ENCODE measurements at places on chromosomes 7 and 10.

DNA sequence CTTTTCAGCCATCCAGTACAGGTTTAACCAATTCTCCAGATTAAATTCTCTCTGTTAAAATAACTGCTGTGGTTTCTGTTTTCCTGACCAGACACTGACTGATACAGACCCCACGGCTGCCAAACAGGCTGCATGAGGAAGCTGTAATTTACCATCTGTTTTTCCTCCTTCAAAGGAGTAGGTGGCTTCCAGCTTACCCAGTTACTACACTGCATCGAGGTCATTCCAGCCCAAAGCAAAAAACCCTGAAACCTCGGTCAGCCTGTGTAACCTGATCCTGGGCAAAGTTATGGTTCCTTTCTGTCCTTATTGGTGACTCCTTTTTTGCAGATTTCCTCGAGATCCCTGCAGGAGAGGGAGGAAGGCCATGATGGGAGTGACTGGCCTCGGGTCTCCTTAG is 27.9 kb upstream of the LOXL4 start:
- DNase-seq: no peak

- DNase-seq: no peak
Observed at GRCh38 chr10:95509251-95509650, 51.9 kb downstream of the SORBS1 start.

DNA sequence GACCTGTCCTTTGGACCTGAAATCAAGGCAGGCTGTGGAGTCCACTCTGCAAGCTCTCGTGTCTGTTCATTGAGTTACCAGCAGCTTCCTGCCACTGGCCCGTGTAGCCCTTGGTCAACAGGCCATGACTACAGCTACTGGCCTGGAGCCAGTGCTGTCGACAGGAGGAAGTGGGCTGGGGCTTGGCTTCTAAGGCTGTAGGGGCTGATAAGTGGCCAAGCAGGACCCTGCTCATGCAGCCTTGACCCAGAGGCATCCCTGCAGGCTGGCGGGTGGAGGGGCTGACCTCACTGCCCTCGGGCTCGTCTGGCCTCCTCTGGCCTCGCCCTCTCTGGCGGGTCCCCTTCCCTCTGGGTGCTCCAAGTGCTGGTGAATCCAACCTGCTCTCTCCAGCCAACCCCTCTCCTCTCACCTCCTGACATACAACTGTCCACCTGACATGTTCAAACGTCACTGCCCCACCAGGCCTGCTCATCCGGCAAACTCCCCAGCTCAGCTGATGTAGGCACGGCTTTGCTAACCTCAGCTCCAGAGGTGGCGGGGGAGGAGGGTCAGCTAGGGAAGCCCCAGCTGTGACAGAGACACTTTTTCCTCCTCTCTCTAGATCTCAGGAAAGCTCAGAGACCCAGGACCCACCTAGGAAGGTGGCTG is 188.6 kb upstream of the LYZL2 start:
- no peak for DNase-seq

GRCh38 chr7:20222219-20222828 is 5.1 kb upstream of the MACC1 start:
- DNase-seq: no peak

DNA sequence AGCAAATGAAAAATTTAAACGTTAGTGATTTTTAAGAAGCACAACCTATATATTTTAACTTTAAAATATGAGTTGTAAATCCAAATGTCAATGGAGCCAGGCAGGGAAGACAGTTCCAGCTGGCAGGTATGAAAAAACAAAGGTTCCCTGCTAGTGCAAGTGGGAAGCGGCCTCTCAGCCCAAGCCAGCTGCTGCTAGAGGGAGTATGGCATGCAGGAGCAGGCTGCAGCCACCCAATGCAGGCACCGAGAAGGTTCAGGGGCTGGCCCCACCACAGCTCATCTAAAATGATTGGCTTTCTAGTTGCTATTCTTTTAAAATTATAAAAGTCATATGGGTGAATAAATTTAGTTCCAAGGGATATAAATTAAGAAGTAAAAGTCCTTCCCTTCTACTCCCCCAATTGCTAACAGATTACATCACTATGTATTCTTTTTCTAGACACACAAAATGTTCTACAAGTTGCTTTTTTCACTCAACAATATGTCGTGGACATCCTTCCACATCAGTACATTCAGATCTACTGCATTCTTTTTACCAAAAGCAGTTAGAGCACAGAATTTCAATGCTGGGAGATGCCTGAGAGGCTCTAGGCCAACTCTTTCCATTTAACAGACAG is 69.3 kb downstream of the SGMS1 start:
- no peak for DNase-seq

- no peak for DNase-seq
Observed at GRCh38 chr7:24411226-24411625, 127.2 kb downstream of the NPY start.

DNA sequence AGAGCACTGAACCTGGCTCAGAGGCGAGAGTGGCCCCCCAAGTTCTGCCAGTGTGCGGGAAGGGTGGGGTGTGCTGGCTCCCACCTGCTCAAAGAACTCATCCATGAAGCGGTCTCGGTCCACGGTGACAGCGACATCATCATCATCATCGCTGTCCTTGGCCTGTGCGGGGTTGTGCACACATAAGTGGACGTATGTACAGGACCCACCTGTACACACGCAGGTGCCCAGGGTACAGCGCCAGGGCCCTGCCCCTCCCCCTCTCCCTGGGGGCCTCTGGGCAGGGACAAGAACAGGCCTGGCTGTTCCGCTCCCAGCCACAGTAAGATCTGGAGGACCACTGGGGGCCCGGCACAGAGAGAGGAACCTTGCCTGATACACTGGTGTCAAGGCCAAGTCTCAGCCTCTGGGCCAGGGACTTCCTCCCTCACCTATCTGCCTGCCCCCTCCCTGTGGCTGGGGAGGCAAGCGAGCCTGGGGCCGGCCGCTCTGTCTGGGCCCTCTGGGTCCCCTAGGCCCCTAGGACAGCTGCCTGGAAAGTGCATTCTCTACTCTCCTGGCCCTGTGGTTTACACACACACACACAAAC is 10.4 kb downstream of the STX1A start:
- no peak for DNase-seq

- DNase-seq: no peak
Observed at GRCh38 chr7:128893251-128894100, 17.0 kb downstream of the KCP start.

DNA sequence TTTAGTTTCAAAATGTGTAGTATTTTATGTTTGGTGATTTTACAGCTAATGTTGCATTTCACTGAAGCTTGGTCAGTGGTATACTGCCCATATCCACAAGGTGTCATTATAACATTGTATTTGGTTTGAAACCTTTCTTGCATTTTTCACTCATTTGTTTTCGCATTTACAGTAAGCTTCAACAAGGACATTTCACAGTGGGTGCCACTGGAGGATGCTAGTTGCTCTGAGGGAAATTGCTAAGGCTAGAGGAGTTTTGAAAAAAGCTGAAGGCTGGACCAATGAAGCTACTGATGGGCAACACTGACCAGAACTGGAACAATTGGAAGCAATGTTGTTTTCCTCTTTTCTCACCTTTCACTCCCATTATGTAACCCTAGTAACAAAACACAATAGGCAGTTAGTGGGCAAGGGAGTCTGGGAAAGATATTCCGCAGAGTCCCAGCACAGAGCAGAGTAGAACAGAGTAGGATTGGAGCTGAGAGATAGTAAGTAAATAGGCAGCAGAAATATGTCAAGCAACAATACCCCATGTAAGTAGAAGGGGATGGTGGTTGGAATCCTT is 23.6 kb upstream of the SRI start:
- no peak for DNase-seq

DNA sequence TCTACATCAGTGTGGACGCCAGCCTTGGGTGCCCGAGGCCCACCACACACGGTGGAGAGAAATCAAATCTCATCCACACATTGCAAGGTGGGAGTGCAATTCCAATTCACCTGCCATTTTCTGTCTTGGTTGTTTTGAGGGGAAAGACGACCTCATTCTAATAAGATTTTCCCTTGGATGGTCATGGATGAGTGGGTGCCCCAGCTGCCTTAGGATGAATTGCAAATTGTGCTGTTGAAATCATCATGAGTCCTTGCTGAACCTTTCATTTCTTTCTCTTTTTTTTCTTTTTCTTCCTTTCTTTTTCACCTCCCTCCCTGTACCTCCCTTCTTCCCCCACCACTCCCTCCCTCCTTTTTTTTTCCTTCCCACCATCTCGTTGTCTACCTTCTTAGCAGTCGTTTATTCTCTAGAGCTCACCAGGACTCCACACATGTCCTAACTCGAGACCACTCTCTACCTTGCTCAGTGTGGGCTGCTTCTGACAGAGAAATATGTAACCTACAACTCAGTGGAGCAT is 266.9 kb upstream of the NFE2L3 start:
- DNase-seq: no peak

- no peak for DNase-seq
Observed at GRCh38 chr7:30093420-30093952, 41.3 kb upstream of the MTURN start.

DNA sequence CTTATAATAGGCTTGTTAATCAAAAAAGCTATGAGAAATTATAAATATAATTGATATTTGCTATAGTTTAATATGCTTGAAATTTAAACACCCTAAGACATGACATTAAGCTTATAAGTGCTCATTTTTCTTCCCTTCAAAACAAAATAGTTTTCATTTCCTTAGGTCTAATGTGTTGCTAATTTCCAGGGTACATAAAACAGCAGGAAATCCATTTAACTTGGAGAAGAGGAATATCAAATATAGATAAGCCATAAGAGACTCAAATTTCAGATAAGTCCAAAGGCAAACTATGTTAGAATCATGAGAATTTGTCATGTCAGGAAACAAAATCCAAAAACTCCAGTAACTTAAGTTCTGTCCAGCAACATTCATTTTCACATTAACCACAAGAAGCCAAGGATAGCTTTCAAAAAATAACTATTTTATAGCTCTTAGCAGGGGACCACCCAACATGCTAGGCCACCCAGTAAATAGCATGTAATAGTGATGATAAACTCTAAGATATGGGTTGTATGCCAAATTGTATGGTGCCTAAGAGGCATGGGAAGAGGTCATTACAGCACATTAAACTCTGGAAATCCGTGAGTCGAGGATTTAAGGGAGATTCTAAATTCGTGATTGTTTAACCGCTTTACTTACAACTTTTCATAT is 298.1 kb downstream of the CRPPA start:
- no peak for DNase-seq

DNA sequence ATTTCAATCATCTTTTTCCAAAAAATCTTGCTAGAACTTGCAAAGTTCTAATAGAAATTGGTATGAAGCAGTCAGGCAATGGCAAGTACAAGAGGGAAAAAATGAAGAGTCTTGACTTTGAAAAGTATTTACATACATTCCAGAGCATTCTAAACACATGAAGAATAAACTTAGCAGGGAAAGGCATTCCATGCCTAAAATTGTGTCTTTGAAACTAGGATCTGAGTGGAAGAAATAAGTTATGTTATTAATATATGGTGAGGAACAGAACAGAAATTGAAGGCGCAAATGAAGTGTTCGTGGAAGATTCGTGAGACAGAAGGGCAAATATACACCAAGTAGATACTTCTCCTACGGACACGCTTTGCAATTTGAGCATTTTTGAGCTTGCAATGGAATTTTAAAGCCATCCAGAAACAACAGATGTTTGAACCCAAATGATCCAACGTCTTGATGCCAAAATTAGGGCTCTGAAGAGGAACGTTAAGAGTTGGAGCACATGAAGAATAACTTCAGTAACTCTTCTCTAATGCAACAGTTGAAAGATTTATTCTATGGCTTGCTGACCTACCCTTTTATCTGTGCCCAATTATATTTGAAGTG is 40.6 kb upstream of the SEPTIN7 start:
- no peak for DNase-seq

DNA sequence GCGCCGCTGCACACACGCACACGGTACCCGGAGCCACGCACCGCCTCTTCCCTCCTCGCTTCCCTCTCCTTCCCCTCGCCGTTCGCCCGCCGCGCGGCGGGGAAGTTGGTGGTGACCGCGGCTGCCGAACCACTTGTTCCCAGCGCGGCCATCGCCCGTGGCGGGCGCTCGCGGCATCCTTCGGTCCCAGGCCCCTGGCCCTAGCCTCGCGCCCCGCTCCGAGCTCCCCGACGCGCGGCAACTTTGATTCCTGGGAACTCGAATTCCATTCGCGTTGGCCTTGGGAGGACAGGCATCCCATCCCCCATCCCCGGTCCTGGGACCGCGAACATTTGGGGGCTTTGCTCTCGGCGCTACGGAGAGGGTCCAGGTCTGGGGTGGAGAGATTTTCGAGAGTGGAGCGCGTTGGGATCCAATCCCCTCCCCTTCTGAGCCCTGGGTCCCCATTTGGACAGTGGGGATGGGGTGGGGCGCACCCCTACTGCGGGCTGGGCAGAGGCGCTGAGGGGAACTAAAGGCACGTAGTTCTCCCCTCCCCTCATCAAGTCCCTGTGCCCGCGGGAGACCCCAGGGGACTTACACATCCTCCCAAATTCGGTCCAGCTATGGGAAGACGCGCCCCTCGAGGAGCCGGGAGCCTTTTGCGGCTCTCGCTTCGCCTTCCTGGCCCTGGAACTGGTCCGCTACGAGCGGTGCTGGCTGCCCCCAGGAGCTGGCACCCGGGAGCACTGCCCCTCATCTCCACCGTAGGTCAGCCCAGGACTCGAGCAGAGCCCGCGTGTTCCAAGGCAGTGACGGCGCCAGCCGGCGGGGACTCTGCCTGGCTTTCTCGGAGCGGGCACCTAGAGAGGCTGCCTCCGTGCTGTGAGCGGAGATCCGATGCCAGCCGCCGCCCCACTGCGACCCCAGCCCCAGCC is 834 bp downstream of the CDH23 start:
- no peak for DNase-seq

DNA sequence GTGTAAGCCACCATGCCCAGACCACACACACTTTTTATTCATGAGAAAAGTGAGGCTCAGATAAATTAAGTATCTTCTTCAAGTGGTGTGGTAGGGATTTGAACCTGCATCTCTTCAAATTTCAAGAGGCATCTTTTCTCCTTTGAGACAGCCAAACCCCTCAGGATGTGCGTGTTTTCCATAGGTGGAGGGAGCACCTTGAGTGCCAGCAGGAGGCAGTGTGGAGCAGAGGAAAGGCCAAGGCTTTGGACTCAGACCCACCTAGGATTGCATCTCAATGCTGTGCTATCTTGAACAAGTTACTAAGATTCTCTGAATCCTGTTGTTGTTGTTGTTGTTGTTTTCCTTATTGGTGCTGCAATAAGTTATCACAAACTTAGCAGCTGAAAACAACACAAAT is 40.2 kb upstream of the MYL10 start:
- no peak for DNase-seq

- DNase-seq: no peak
Observed at GRCh38 chr7:36286226-36286625, 103.4 kb upstream of the ANLN start.

DNA sequence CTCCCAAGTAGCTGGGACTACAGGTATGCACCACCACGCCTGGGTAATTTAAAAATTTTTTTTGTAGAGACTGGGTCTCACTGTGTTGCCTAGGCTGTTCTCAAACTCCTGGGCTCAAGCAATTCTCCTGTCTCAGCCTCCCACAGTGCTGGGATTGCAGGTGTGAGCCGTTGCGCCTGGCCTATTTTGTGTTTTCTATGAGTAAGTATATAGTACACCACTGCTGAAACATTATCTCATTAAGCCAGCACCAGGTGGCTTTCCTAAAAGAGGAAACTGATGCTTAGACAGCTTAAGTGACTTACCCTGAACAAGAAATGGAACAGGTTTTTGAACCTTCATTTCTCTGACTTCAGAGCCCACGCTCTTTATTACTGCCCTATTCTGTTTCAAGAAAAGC is 7.8 kb upstream of the PTPN12 start:
- no peak for DNase-seq

Measured in fibroblast of skin of left biceps (primary cell).